NAMALWA (cell line): ENCODE measurements at places on chromosomes 16 and 17.

DNA sequence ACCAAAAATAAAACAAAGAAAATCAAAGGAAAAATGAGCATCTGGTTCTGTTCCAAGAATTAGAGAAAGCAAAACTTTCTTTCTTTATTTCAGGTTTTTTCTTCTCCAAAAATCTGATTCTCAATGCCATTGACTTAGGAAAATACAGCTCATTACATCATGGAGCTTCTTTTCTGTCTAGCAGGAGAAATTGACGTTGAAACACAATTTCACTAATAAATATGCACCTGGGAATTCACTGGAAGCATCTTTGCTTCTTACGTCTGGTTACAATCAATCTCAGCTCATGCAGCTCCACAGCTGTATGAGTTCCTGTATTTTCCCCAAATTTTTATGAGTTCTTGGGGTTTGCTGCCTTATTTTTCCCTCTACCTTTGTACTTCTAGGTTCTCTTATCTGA is 1568.6 kb upstream of the GOT2 start:
- no peak for DNase-seq

GRCh38 chr16:25005445-25006306 is 9.5 kb downstream of the ARHGAP17 start:
- DNase-seq = no peak

- no peak for DNase-seq
Measured at GRCh38 chr17:57954397-57955182, 622 bp downstream of the CUEDC1 start.

DNA sequence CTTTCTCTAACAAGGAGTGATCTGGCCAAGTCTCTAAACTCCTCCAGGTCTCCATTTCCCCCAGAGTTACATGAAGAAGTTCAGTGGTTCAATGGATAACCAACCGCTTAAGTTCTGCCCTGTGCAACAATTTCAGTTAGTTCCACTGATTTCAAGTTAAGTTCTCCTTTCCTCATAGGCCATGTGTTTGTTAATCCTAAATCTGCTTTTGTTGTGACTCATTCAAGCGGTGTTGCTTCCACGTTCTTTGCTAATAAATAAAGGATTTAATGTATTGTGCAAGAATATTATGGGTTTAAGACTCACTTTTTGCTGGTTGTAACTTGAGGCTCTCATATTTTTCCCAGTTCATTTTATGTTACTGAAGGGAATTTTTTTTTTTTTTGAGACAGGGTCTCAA is 36.3 kb downstream of the GNA13 start:
- DNase-seq = no peak

DNA sequence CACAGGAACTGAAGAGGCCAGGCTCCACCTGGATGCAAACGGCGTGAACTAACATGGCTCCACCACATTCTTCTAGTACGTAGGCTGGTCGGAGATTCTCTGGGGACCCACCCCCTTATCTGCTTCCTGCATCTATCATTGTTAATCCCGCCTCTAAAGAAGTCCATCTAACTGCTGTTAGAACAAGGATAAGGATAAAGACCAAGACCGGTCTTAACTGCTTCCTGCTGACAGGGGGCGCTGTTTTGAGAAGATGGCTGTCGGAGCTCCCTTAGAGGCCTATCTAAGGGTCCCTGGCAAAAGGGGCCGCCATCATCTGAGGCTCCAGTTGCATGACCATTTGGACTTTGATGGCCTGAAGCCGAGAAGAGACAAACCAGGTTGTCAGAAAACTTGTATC is 25.8 kb upstream of the TNFSF12 start:
- DNase-seq = no peak

DNA sequence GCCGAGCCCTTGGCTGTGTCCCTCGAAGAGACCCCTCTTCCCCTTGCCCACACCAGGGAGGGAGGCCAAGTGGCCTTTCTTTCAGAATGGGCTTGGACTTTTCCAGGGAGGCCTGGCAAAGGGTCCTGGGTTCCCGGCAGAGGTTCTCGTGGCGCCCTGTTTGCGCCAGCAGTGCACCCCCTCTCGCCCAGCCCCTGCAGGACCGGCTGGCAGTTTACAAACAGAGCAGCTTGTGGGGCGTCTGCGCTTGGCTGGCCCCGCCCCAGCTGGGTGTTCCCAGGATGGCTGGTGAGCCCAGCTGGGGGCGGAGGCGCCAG is 137.8 kb upstream of the CIBAR2 start:
- no peak for DNase-seq

- DNase-seq = no peak
Measured at GRCh38 chr16:54175552-54176375, 110.8 kb downstream of the IRX3 start.

DNA sequence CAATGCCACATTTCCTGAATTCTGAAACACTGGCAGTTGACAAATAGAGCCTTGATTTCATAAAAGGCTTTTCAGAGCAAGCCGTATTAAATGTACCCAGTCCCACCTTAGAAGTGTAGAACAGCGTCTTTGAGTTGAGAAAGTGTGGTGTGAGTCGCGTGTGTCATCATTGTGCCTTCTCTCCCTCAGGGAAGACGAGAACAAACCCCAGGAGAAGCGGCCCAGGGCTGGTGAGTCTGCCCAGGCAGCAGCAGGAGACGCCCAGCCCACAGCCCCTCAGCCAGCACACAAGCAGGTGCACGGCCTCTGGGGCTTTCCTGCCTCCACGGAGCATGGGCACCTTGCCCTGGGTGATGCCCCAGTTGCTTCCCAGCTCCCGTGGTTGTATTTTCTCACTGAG is 34.0 kb downstream of the CIBAR2 start:
- no peak for DNase-seq

DNA sequence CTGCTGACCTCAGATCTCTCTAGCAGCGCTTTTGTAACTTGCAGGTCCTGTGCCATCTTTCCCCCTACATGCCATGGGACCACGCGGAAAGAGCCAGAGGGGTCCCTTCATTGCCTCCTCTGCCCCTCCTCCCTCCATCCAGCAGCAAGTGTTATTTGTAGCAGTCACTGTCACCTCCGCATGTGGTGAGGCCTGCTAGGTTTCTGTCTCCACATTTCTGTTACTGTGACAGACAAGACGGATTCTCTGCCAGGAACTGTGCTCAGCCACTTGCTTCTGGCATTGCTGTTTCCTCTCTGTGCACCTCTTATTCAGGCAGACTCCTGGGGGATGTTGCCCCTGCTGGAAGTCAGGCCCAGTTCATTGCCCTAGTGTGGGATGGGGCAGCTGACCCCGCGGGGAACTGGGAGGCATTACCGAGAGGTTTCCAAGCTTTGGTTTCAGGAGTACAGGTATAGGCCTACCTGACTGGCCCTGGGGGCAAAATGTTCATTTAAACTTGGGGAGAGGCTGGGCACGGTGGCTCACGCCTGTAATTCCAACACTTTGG is 61.2 kb downstream of the RAB11FIP4 start:
- no peak for DNase-seq

- no peak for DNase-seq
Measured at GRCh38 chr17:65018610-65019316, 37.8 kb downstream of the GNA13 start.

DNA sequence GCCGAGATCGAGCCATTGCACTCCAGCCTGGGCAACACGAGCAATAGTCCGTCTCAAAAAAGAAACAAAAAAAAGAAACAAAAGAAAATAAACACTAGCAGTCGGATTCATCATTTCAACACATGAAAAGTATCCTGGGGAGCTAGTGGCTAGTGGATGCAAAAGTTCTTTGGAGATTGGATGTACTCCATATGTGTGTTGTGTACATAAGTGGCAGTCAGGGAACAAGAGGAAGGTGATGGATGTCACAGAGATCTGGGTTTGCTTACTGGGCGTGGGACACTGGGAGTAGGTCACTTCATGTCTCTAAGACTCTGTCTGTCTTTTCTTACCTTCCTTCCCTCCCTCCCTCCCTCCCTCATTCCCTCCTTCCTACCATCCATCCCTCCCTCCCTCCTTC is 35.4 kb downstream of the MRC2 start:
- DNase-seq = no peak

DNA sequence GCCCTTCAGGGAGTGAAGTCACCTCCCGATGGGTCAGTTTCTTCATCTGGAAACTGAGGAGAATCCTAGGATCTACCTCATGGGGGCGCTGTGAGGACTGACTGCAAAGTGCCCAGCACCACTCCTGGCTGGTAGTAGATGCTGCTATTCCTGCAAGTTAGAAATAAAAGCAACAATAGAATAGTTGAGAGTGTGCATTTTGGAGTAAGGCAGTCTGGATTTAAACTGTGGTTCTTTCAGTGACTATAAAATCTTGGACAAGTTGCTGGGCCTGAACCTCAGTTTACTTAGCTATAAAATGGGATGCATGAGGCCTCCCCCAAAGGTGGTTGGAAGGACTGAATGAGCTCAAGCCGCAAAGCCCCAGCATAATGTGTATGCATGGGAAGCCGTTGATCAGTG is 70.6 kb downstream of the CYB5B start:
- DNase-seq = peak; percentile 54

GRCh38 chr16:58086381-58087208 is 42.6 kb downstream of the CFAP20 start:
- no peak for DNase-seq

DNA sequence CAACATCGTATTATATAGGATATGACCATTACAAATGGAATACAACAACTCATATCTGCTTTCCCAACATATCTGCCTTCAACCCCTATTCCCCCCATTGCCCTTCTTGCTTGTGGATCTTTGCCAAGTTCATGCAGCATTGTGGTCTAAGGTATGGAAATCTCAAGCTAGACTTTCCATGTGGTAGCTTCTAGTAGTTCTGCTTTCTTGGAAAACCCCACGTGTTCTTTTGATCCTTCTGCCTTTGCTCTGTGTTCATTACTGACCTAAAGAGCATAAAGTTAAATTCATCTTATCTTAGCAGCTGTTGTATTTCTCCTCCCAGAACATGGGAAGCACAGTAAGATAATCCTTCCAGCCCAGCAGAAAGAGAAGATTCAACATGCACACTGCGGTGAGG is 202.0 kb upstream of the SALL1 start:
- DNase-seq = no peak

DNA sequence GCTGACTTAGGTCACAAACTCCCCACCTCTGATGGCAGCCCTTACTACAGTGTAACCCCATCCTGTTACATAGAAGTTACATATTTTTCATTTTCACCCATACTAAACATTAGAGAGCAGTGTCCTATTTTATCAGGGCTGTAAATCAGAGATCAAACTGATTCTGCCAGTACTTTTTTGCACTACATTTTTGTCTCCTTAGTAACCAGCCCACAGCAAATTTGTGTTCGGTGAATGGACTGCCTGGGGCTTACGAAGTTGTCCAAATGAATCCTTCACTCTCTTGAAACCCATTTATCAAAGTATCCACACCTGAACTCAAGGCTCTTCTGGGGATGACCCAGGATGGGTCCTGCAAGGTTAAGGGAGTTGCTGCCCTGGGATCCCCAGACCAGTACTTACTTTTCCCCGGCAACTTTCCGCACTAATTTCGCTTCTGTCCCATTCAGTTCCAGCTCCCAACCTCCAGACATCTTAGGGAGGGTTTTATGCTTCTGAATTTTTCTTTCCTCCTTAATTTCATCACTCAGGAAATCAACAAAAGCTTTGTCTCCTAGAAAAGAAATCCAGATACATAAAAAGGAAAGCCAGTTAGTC is 1.1 kb downstream of the C1QBP start:
- DNase-seq = no peak

GRCh38 chr17:37430051-37430627 is 23.5 kb downstream of the TADA2A start:
- peak; percentile 8 for DNase-seq

GRCh38 chr17:2050300-2051060 is 4.4 kb upstream of the HIC1 start:
- DNase-seq = peak; percentile 40

GRCh38 chr17:44865231-44865660 is 17.6 kb downstream of the HIGD1B start:
- peak; percentile 87 for DNase-seq

GRCh38 chr17:76408037-76408849 is 23.8 kb downstream of the SPHK1 start:
- DNase-seq = peak; percentile 85

- DNase-seq = peak; percentile 62
Measured at GRCh38 chr17:46876353-46876887, 25.0 kb downstream of the WNT9B start.

- DNase-seq = no peak
Measured at GRCh38 chr17:61364463-61364846, 35.2 kb upstream of the TBX2 start.

DNA sequence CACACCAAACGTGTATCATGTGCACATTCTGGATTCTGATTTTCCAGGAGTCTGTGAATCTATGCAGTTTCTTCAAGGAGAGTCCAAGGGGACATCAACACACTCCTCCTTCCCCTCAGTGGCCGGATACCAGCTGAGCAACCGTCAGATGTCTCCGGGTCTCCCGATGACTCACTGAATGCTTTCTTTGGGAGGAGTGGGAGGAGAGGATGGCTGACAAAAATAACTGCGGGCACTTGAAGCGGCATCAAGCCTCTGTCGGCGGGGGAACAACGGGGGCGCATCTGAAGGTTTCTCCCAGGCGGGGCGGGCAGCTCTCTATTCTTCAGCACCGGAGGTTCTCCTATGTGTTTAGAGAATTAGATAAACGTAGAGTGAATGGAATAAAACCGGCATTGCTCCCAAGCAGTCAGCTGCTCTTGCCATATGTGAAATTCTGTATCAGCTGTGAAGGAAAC is 24.6 kb upstream of the LRRC75A start:
- DNase-seq = no peak

- no peak for DNase-seq
Measured at GRCh38 chr17:72121164-72122009, 567 bp downstream of the SOX9 start.

DNA sequence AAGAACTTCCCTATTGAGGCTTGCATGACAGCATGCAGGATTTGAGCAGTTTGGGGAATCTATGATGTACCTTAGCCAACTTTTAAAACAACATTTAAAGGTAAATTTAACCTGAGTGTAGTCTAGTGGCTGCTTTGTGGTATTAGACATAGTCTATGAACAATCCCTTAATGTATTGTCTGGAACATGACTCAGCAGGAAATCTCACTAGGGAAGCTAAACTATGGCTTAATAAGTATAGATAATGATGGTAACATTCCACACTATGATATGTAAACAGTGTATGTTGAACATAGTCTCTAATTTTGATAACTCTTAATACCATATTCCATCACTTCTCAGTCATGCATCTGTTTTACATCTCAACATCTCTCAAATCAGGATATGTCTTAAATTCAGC is 52.1 kb upstream of the SLC12A3 start:
- no peak for DNase-seq

GRCh38 chr16:21158208-21159110 is at the start of gene LDAF1:
LDAF1 (plus strand) TSS chr16:21158674; CDS start chr16:21161183, 2,509 bp downstream.
- peak; percentile 82 for DNase-seq

GRCh38 chr16:82612263-82612662 is 14.5 kb upstream of the CDH13 start:
- no peak for DNase-seq
